ENCODE measurements at places on chromosomes 11 and 22. TPM values are rescaled to one million over a fixed set of nuclear protein-coding genes. Genes with fewer than 3 reads are reported as not detected.

The KLHDC7B gene
- total RNA-seq: not detected

The RIC3 gene
- not detected for total RNA-seq

The MAPK8IP2 gene
- 0.24 TPM for total RNA-seq

The GLYAT gene
- not detected for total RNA-seq

The DNAJB7 gene
- total RNA-seq: not detected

The SLCO2B1 gene
- not detected for total RNA-seq

The OTOG gene
- total RNA-seq: not detected

The MS4A7 gene
- not detected for total RNA-seq

The PATZ1 gene
- 19.6 TPM for total RNA-seq

The KDELR3 gene
- total RNA-seq: 146 TPM

The TMEM126B gene
- total RNA-seq: 38.3 TPM

The CRYBA4 gene
- not detected for total RNA-seq

The ZNHIT2 gene
- total RNA-seq: 22.7 TPM

The TMPRSS6 gene
- total RNA-seq: not detected

The OR5A2 gene
- not detected for total RNA-seq

The RTN4R gene
- total RNA-seq: 0.91 TPM

The FBXO3 gene
- 24.0 TPM for total RNA-seq

The KRTAP5-2 gene
- total RNA-seq: not detected

The LAYN gene
- total RNA-seq: 27.9 TPM

The OR51I1 gene
- total RNA-seq: not detected

The EHBP1L1 gene
- total RNA-seq: 59.0 TPM
